8988T (cell line): ENCODE measurements at places on chromosomes 4 and X.

- no peak for DNase-seq
Measured at GRCh38 chr4:71338846-71339593, at the start of gene SLC4A4. SLC4A4 (plus strand) TSS chr4:71339020.

- DNase-seq, result no peak
Measured at GRCh38 chr4:151953312-151953711, 192.5 kb upstream of the GATB start.

DNA sequence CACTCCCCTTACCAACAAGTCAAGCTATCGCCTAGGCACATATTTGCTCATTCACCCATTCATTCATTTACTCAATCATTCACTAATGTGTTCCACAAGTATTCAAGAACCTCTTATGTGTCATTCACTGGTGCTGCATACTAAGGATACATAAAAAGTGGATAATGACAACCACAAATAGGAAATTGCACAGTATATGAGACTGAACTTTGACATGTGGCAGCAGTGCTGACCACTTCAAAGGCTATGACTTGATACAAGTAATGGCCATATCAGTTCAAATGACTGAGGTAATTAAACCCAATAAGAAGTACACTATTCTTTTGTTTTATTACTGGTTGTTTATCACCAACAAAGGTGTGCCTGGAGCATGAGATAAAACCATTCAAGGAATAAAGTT lies 282.5 kb downstream of the KLHL13 start:
- DNase-seq, result no peak

DNA sequence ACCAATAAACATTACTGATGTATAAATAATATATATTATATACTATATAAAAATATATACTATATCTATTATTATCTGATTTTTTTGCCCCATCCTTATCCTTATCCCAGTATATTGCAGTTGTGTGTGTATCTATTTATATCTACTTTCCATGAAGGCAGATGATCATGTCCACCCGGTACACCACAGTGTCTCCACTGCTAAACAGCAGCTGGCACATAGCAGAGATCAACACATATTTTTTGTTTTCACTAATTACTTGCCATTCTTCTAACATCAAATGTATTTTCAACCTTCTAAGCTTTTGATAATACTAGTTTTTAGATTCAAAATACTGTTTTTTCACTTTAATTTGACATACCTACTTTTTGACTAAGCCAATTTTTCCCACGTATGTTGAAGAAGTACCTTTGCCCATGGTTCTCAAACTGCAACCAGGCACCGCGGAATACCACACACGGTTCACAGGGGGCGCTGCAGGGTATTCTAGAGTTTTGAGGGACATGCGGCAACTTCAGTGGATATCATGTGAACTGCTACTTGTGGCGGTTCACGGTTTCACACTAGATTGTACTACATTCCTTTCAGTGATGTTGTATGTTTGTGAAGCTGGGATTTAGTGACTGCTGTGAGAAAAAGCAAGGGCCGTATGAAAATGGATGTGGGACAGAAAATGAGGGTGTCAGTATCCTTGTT lies 182.5 kb upstream of the NPY2R start:
- DNase-seq, result no peak

DNA sequence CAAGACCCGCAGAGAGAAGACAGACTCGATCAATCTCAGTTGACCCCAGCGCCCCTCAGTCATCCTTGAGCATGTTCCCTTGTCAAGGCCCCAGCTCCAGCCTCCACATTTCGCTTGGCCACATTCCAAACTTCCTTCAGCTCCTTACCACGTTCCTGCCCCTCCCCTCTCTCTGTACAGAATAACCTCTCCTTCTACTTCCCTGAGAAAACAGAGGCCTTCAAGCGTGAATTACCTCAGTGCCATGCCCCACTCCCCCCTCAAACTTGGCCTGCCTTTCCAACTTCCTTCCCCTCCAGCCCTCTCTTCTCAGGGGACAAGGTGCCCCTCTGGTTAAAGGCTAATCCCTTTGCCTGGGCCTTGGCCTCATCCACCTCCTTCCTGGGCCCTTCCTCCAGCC lies 3.2 kb upstream of the RIPPLY1 start:
- DNase-seq, result no peak

- DNase-seq, result no peak
Measured at GRCh38 chr4:105196523-105197145, 50.0 kb downstream of the TET2 start.

GRCh38 chr4:136329042-136329662 lies 1203.1 kb downstream of the PCDH18 start:
- DNase-seq, result no peak

GRCh38 chr4:151792530-151792929 lies 31.7 kb upstream of the GATB start:
- DNase-seq, result no peak

GRCh38 chrX:110331444-110332030 lies 13.7 kb upstream of the AMMECR1 start:
- no peak for DNase-seq

GRCh38 chr4:110994781-110995180 lies 371.9 kb upstream of the PITX2 start:
- no peak for DNase-seq

- no peak for DNase-seq
Measured at GRCh38 chr4:153204247-153204671, at the start of gene TRIM2. TRIM2 (plus strand) TSS chr4:153204443; CDS start chr4:153204531, 88 bp downstream.

DNA sequence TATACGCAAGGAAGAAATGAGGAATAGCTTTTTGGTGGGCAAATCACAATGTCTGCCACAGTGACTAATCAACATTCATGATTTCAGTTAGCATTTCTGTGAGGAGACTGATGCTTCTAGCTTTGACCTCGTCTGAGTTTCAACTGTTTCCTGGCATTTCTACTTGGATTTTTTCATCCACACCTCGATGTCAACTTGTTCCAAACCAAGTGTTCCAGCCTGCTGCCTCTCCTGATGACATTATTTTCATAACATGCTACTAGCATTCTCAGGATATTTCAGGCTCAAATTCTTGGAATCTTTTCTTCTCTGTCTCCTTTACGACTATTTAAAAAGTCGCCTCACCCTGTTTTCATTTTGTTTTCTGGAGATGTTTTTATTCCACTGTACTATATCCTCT lies 90.3 kb upstream of the TEX13D start:
- no peak for DNase-seq

GRCh38 chr4:163612762-163613161 lies 118.3 kb downstream of the TMA16 start:
- no peak for DNase-seq

- DNase-seq, result no peak
Measured at GRCh38 chr4:101762025-101762424, 28.5 kb upstream of the BANK1 start.

GRCh38 chrX:71111141-71111843 lies at the start of gene IL2RG:
IL2RG (minus strand) TSS chrX:71111577; CDS start chrX:71111539, 38 bp downstream.
- DNase-seq, result no peak

DNA sequence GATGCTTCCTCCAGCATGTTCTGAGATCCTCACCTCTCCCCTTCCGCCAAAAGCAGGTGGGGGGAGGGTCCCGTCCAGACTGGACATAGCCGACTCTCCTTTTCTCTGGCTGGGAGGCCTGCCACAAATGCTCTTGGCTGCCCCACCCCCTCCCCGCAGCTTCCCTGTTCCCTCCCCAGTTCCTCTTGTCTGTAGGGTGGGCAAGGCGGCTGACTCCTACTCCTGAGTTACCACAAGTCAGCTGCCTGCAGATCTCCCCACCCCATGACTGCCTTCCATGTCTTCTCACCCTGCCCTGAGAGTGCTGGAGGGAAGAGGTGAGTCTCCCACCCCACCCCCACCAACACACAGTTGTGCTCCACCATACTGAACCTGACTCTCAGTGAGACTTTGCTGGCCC lies 2.9 kb downstream of the ATP6AP1 start:
- DNase-seq, result no peak

DNA sequence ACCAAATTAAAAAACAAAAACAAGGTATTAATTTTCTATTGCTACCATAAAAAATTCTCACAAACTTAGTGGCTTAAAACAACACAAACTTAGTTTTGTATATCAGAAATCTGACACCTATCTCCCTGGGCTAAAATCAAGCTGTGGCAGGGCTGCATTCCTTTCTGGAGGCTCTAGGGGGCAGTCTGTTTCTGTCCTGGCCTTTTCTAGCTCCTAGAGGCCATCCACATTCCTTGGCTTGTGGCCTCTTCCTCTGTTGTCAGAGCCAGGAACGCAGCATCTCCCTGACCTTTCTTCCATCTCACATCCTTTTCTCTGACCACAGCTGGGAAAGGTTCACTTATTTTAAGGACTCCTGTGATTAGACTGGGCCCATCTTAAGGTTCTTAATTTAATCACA lies 38.9 kb upstream of the TLR2 start:
- DNase-seq, result no peak

GRCh38 chr4:153676486-153676885 lies 7.6 kb upstream of the TLR2 start:
- DNase-seq, result no peak

DNA sequence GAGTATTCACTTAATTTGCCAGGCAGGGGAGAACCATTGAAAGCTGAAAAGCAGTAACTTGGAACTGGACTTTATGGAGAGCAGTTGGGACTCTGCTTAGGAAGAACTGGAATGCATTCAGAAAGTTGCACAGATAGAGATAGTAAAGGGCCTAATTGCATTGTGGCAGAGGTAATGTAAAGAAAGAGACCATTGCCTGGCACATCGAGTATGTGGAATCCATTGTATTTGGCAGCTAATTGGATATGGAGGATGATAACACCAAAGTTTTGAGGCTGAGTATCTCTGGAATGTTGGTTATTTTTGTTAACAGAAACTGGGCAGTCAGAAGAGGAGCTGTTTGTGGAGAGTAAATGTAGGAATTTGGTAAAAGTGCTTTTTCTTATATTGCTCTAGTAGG lies 169.9 kb downstream of the BMPR1B start:
- no peak for DNase-seq

GRCh38 chr4:131650951-131651350 lies 1498.1 kb upstream of the PCDH10 start:
- DNase-seq, result no peak

DNA sequence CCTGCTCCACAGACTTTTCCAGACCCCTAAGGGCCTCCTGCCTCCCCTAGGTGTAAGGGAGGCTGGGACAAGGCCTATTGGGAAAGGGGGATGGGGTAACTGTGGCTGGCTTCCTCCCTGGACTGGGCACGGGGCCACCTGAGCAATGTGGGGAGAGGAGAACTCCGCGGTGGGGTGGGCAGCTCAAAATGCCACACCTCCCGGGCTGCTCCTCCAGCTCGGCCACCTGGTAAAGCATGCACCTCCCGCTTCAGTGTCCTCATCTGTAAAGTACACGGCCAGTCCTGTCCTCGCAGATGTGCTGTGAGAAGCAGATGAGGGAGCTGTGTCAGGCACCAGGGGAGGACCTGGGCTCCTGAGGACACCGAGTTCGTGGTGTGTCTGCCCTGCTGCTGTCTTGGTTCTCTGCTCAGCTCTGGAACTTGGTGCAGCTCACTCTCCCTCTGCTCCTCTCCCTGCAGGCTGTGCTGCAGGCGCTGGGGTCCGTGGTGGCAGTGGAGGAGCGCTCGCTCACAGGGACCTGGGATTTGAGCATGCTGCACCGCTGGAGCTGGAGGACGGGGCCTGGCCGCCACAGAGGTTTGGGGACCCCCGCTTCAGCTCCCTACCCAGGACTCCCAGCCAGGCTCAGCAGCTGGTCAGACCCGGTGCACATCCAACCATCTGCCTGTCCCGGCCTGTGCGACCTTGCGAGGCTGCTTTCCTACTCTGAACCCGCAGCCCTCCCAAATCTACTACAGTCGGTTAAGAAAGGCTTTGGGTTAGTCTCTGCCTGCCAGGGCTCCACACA lies 20.8 kb upstream of the MRFAP1 start:
- no peak for DNase-seq

GRCh38 chrX:151359931-151360871 lies 36.8 kb upstream of the VMA21 start:
- no peak for DNase-seq

DNA sequence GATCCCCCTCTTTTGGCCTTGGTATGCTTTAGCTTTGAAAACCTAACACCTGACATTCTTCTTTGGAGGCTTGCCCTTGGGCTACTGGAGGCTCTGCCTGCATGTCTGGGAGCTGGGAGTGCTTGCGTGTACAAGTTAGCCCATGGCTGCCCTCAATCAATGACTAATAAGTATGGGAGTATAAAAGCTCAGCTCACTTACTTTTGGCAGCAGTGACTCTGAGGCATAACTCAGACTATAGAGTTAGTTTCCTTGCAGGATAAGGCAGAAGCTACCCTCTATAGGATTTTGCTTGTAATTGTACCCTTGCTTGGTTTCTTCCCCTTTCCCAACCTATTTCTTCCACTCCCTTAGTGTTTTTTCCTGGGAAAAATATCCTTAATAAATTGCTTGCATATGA lies 247.9 kb downstream of the PPP1R2C start:
- no peak for DNase-seq

GRCh38 chr4:72567821-72568675 lies 973 bp downstream of the ADAMTS3 start:
- DNase-seq, result no peak

- no peak for DNase-seq
Measured at GRCh38 chr4:5452156-5452555, 256.2 kb downstream of the EVC2 start.

- no peak for DNase-seq
Measured at GRCh38 chrX:69324851-69325250, 159.6 kb upstream of the PJA1 start.

DNA sequence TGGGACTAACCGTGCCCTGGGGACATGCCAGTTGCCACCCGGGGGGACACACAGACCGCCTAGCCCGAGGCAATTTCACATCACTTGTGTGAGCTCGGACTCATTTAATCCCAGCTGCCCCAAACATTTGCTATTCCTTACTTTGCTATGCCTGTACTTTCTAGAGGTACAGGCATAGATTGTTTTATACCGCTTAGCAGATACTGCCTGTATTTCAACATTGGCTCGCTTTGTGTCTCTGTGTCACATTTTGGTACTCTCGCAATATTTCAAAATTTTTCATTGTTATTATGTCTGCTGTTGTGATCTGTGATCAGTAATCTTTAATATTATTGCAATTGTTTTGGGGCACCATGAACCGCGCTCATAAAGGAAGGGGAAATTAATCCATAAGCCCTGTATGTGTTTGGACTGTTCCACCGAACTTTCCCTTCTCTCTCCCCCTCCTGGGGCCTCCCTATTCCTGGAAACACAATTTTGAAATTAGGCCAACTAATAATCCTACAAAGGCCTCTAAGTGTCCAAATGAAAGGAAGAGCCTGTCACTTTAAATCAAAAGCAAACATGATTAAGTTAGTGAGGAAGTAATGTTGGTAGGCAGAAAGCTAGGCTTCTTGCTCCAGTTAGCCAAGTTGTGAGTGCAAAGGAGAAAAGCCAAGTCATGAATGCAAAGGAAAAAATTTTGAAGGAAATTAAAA lies 568 bp upstream of the CASP6 start:
- no peak for DNase-seq

- no peak for DNase-seq
Measured at GRCh38 chr4:105107095-105107856, 39.4 kb upstream of the TET2 start.
